T-helper 2 cell (primary cell): ENCODE measurements at places on chromosomes 6 and 20.

DNA sequence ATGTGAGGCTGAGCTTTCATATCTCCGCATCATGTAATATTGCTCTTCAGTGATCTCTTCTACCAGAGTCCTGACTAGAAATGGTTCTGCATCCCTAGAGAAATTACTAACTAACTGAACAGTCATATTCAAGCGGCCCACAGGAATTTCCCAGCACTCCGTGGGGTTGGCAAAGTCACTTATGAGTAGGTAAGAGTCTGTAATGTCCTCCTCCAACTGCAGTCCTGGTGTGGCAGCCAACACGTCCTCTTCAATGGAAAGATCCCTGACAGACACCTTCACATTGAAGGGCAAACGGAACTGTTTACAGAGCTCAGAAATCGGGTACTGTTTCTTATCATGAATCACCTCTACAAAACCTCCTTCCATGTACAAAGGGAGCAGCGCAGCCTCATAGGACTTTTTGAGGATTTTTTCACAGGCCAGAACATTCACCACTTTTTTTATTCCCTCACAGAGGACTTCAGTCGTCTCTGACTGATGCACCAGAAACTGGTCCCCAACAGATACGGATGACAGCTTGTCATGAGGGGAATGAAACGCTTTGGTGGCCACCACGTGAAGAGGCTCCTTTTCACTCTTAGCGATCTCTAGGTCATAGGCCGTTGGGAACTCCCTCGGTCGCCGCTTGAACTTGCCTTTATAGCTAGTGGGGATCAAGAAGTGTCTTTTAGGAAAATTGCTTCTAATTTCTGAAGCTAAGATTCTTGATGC is 87.7 kb downstream of the THEMIS start:
- peak; percentile 32 for DNase-seq

- no peak for DNase-seq
Observed at GRCh38 chr6:36301085-36301658, 31.3 kb downstream of the PNPLA1 start.

DNA sequence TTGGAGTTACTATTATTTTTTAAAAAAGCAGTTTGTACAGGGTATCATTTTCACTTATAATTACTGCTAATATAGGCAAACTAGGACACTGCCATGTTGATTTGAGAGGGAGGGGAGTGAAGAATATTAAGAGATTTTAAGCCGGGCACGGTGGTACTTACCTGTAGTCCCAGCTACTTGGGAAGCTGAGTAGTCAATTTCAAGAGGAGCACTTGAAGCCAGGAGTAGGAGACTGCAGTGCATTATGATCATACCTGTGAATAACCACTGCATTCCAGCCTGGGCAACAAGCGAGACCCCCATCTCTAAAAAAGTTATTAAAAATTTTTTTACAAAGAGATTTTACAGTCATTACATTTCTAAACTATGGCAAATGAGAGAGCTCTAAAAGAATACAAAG is 35.7 kb downstream of the ADAT2 start:
- DNase-seq = no peak

- DNase-seq = no peak
Observed at GRCh38 chr20:4711511-4711910, 10.2 kb upstream of the PRND start.

- no peak for DNase-seq
Observed at GRCh38 chr6:44100088-44100550, 27.1 kb downstream of the MRPL14 start.

- DNase-seq = peak; percentile 6
Observed at GRCh38 chr20:58981628-58982364, 740 bp downstream of the NELFCD start.

DNA sequence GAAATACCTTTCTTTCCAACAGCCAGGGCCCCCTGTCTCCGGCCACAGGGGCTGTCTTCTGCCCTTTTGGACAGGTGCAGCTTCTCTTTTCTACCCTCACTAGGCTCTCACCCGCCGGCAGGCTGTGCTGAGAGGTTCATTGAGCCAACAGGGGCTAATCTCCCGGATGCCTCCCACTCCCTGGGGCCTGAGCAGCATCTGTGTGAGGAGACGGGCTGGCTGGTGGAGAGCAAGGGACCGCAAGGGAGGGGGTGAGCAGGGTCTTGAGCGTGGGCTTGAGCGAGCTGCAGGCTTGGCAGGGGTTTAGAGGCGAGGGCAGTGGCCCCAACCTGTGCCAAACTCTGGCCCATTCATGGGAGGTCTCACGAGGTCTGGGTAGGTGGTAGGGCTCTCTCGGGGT is 56.5 kb upstream of the CST7 start:
- no peak for DNase-seq

- DNase-seq = no peak
Observed at GRCh38 chr6:148625609-148626008, 121.2 kb upstream of the UST start.

GRCh38 chr20:43682446-43682845 is 15.5 kb downstream of the MYBL2 start:
- DNase-seq = no peak

GRCh38 chr6:105484238-105485161 is 81.6 kb upstream of the PREP start:
- DNase-seq = no peak

- DNase-seq = peak; percentile 33
Observed at GRCh38 chr20:62929051-62929538, 2.8 kb upstream of the DIDO1 start.

- DNase-seq = no peak
Observed at GRCh38 chr6:34323300-34323699, 69.2 kb downstream of the NUDT3 start.

DNA sequence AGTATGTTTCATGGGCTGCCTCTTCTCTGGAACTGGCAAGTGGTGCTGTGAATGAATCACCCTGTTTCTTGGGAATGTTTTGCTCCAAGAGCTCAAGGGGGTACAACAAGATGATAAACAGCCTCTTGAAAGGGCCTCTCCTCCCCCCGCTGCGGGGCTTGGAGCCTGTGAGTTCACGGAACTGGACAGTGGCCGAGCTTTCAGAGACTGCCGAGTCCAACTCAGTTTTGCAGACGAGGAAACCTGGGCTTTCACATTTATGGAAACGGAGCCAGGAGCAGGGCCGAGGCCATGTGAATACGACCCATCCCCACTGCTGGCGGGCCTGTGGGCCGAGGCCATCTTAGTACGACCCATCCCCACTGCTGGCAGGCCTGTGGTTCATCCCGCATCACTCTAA is 18.2 kb upstream of the SRC start:
- DNase-seq = no peak

DNA sequence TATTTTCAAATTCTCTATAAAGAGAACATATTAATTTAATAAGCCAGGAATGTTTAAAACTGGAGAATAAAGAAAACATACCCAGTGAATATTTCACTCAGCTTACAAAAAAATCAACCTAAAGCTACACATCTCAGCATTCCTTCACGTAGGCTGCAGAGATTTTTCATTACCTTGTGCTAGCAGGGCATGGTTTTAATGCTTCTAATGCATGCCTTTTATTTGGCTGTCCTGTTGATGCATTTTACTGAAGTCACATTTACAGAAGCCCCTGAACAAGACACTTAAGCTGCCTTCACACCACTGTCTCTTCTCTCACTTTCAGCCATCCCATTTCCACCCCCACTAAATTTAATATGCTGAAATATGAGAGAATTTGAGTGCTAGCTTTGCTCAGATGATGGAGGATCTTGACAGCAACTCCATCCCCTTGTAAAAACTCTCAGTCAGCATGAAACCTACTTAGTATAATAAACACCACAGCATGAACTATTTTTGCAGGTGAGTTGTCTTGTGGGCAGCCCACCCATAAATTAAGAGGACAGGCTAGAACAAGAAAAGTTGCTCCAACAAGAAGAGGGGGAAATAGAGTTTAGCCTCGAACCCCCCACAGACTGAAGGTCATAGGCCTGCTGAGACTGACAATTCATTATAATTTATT is 159.4 kb downstream of the SIM1 start:
- DNase-seq = no peak

DNA sequence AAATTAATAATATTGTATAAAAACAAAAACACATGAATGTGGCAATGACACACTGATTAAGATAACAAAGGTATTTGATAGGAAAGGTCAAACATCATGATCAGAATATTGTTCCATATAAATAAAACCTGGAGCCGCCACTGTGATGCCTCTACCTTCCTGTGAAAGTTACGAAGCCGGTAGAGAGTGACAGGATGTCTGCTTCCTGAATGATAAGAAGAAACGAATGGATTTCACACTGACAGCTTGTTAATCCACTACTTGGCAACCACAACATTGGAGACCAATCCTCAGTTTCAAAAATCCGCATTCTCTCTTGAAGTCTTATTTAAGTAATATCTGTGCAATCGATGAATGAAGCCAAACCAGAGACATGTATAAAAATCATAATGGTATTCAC is 315.1 kb downstream of the HDGFL1 start:
- DNase-seq = no peak

- DNase-seq = no peak
Observed at GRCh38 chr20:58574469-58574868, 59.3 kb upstream of the APCDD1L start.

GRCh38 chr6:90402831-90403192 is 106.2 kb upstream of the BACH2 start:
- DNase-seq = no peak

DNA sequence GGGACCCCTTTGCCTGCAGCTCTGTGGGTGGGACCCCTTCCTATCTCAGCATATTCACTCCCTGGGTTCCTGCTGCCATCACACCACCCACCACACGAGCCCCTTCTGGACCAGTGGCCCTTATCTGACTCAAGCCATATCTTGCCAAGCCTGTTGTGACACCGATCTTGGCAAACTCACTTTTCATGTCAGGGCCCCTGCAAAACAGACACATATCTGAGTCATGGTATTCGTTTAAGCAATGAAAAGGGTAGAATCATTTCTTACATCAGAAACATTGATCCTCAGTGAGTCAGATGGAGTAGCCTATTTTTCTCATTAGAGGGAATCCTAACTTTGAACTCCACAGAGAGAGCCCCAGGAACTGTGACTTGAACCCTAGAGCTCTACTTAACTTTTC is 10.6 kb downstream of the RAET1E start:
- no peak for DNase-seq

- no peak for DNase-seq
Observed at GRCh38 chr6:17281497-17282481, 628 bp downstream of the RBM24 start.

GRCh38 chr20:10313215-10313614 is 94.6 kb downstream of the SNAP25 start:
- no peak for DNase-seq

DNA sequence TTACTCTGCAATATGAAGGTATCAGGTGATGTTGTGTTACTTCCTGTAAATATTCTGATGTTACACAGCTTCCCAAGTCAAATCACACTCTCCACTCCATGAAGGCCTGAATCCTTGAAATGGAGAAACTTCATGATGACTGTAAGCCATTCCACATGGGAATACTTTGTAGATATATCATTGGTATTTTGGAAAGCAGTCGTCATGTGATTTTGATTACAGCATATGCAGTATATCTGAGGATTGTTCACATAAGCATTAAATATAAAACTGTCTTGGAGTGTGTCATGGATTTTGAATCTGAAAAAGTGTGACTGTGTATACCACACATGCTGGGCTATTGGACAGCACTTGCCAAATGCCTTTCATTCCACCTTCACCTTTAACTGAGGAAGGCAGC is 118.3 kb upstream of the EXOC2 start:
- no peak for DNase-seq

DNA sequence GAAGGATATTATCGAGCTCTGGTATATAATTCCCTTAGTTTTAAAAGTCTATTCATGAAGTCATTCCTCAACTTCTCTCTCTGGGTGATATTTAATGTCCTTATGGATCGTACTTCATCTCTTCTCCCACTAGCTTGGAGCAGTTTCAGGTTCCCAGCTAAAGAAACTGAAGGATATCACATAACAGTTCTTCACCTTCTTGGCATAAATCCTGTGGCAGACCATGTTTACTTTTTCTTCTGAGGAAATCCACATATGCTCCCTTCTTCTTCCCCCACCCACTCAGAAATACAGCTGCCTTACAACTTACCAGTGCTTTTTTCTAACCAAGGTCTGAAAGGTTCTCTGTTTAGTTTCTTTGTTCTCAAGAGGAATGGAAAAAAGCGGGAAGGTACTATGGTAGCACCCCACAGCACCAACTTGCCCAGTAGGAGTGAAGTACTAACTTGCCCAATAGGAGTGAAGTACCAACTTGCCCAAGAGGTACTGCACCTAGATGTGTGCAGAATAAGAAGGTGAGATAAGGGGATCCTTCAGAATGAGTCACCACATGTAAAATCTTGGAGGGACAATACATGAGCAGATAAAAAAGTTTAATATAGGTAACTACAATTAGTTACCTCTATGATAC is 53.1 kb downstream of the TSPYL4 start:
- DNase-seq = no peak

GRCh38 chr6:11542863-11543262 is 5.3 kb downstream of the TMEM170B start:
- DNase-seq = no peak

GRCh38 chr6:140040396-140040795 is 665.9 kb upstream of the CITED2 start:
- DNase-seq = no peak

- no peak for DNase-seq
Observed at GRCh38 chr6:137978252-137978896, 111.3 kb downstream of the TNFAIP3 start.

GRCh38 chr6:69362209-69362608 is 434.6 kb downstream of the LMBRD1 start:
- no peak for DNase-seq

DNA sequence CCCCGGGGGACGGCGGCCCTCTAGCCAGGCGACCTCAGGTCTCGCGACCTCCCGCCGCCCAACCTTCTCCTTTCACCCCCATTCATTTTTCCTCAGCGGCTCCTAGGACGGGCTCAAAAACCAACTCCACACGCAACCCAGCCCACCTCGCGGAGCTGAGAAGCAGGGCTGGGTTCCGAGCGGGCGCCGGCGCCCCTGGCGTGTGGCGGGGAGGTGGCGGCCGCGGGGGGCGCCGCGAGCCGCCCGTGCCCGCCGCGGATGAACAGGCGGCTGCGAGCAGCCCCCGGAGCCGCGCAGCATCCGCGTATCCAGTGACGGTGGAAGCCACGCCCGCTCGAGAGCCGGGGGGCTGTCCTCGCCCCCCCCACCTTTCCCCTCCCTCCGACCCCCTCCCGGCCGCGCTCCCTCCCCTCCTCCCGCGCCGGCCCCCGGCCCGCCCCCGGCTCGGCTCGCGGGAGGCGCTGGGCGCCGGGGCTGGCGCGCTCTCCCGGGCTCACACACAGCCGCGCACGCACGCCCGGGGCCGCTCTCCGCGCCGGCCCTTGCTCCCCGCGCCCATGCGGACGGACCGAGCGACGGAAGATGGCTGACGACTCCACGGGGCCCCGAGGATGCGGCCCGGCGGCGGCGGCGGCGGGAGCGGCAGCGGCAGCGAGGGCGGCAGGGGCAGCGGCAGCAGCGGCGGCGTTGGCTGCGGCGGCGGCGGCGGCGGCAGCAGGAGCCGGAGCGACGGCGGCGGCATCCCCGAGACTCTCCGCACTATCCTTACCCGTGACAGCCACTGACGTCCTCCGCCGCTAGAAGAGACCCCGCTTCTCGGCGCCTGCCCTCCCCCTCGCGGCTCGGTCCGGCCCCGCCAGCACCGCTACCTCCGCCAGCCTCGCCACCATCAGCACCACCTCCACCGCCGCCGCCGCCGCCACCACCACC is at the start of gene SOBP:
SOBP (plus strand) TSS at position 482 of the 930 bp plus-strand sequence. CDS start 500 bp downstream, outside the sequence.
- peak; percentile 13 for DNase-seq

- no peak for DNase-seq
Observed at GRCh38 chr6:44608175-44608574, 220.7 kb downstream of the CDC5L start.
